Foreskin fibroblast (primary cell): ENCODE measurements at places on chromosomes 7 and 10.

DNA sequence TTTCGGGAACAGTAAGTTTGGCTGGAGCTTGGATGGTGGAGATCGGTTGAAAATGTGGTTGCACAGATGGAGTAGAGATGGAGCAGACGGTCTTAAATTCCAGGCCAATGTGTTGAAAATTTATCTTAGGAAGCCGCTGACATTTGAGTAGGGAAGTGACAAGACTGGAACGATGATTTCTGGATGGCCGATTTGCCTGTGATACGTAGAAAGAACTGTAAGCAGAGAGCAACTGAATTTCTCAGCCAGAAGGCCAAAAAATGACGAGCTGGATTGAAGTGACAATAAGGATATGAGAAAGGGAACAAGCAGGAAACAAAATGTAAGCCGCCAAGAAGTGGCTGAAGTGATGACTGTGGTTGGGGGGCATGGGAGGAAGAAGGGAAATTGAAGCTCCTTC lies 687 bp upstream of the ARMC3 start:
- no peak for DNase-seq

GRCh38 chr10:266974-267425 lies 131.7 kb downstream of the ZMYND11 start:
- DNase-seq: peak; percentile 52

DNA sequence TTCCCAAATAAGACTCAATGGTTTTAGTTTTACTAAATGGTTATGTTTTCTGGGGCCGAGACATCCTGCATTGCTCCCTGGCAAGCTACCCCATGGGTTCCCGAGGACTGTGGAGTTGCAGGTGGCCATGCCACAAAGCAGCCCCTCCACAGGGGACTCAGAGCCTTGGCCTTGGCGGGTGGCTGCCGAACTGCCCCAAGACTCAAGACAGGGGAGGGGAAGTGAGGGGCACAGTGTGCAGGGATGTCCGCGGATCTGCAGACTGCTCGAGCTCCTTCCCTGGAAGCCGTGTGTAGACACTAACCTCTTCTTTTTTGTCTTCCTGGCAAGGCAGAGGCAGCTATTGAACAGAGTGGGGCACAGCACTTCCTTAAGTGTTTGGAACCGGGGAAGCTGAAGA lies 154.6 kb downstream of the EBF3 start:
- DNase-seq: no peak

- peak; percentile 78 for DNase-seq
Measured at GRCh38 chr7:134873253-134873652, 93.8 kb downstream of the CALD1 start.

DNA sequence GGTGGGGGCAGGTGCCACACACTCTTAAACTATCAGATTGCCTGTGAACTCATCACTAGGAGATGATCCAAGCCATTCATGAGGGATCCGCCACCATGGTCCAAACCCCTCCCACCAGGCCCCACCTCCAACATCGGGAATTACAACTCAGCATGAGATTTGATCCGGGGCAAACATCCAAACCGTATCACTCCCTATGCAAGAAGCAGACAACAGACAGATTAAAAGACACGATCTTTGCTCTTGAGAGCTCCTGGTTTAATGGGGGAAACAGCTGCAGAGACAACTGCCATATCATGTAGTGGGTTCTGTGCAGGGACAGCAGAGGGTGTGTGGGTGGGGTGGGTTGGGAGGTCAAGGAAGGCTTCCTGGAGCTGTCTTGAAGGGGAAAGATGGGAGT lies 123.6 kb downstream of the EMX2 start:
- no peak for DNase-seq

- DNase-seq: no peak
Measured at GRCh38 chr7:32263611-32264010, 193.4 kb upstream of the PDE1C start.

- no peak for DNase-seq
Measured at GRCh38 chr10:84499846-84500245, 171.5 kb downstream of the CCSER2 start.

- peak; percentile 55 for DNase-seq
Measured at GRCh38 chr10:71970869-71971268, 6.7 kb downstream of the CHST3 start.

- DNase-seq: no peak
Measured at GRCh38 chr7:94679358-94679757, 23.4 kb upstream of the SGCE start.
